T-cell (primary cell): ENCODE measurements at places on chromosomes 1 and 21. TPM values are rescaled to one million over a fixed set of nuclear protein-coding genes. Genes with fewer than 3 reads are reported as not detected.

- no peak for DNase-seq
Measured at GRCh38 chr1:235843461-235843961, 23.2 kb downstream of the LYST start.

DNA sequence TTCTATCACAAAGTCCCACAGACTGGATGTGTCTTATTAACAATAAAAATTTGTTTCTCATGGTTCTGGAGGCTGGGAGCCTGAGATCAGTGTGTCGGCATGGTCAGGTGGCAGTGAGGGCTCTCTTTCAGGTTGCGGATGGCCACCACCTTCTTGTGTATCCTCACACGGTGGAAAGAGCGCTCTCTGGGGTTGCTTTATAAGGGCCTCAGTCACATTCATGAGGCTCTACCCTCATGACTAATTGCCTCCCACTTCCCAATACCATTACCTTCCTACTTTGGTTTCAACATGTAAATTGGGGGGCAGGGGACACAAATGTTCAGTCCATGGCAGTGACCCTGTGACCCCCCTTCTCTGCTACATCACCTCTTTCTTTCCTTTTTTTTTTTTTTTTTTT lies 20.7 kb upstream of the MX1 start:
- no peak for DNase-seq

DNA sequence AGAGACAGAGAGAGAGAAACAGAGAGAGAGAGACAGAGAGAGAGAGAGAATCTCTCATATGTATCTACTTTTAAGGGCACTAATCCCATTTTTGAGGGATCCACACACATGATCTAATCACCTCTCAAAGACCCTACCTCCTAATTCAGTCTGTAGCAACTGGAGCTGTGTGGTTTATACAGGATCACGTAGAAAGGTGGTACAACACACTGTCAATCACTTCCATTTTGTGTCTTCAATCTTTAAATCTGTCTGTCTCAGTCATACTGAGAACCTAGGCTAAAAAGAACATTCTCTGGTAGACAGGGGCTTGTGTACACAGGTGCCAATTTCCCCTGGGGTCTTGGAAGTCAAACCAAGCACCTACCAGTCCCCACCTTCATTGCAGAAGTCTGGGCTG lies 229.9 kb downstream of the TGFB2 start:
- no peak for DNase-seq

- DNase-seq: no peak
Measured at GRCh38 chr1:39842836-39843235, 40.5 kb downstream of the TRIT1 start.

DNA sequence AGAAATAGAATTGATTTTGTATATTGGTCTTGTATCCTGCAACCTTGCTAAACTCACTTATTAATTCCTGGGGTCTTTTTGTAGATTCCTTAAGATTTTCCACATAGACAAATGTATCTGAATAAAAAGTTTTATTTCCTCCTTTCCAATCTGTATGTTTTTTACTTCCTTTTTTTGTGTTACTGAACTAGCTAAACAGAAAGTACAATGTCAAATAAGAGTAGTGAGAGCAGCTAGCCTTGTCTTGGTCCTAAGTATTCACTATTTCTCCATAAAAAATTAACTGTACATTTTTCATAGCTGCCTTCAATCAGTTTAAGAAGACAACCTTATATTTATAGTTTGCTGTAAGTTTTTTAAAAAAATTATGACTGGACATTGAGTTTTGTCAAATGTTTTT lies 74.9 kb downstream of the FASLG start:
- no peak for DNase-seq

- peak; percentile 57 for DNase-seq
Measured at GRCh38 chr1:19468397-19468956, 16.9 kb downstream of the CAPZB start.

GRCh38 chr1:180231506-180231921 lies 1.4 kb downstream of the LHX4 start:
- DNase-seq: no peak

DNA sequence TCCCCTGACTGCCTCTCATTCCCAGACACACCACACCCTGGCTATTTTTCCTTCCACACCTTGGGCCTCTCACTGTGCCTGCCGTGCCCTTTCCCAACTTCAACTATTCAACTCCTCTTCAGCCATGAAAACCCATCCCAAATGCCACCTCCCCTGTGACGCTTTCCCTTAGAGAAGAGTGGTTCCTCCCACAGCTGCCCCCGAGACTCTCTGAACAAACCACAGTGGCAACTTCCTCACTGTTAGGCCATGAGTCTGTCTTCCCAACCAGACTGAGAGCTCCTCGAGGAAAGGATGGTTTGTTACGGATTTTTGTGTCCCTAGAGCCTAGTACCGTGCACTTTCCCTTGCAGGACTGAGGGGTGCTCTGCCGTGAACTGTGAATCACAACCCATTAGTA lies 59.2 kb downstream of the LRRN2 start:
- no peak for DNase-seq

DNA sequence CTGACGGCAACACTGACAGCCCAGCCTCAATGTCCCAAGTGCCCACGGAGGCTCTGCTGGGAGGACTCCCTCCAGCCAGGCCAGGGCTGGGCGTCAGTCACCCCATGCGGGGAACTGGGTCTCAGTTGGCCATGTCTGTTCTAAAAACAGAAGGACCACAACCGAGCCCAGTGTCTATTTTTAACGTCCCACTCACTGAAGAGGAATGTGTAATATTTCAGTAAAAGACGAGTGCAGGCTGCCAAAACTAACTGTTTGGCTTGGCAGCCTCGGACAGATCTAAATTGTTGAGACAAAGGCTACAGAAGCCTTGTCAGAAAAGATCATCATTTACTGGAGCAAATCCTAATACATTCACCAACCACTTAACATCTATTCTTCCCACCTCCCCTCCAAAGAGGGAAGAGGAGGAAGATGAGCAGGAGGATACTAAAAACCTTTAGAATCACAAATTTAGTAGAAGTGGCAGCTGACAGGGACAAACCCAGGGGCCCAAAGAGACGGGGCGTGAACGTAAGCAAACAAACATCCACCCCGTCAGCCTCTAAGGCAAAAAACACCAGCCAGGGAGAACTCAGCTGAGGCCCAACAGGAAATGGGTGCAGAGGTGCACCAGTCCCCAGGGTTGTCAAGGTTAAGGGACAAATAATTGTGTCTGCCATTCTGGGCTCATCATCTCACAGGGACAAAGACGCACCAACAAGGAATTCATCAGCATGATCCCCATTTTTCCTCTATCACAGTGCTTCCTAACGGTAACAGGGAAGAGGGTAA lies 18.7 kb downstream of the C1orf198 start:
- no peak for DNase-seq

The NKAIN1 gene
- total RNA-seq: 0.13 TPM

- DNase-seq: no peak
Measured at GRCh38 chr1:118785246-118785645, 202.9 kb downstream of the TBX15 start.

The TACSTD2 gene
- total RNA-seq: 0.25 TPM

GRCh38 chr1:236870721-236871120 lies 75.6 kb downstream of the MTR start:
- DNase-seq: no peak

- DNase-seq: no peak
Measured at GRCh38 chr1:8201331-8201861, 116.5 kb upstream of the SLC45A1 start.

The KRTAP13-2 gene
- total RNA-seq: not detected

GRCh38 chr21:44614161-44614631 lies 2.3 kb downstream of the KRTAP10-8 start:
- no peak for DNase-seq

DNA sequence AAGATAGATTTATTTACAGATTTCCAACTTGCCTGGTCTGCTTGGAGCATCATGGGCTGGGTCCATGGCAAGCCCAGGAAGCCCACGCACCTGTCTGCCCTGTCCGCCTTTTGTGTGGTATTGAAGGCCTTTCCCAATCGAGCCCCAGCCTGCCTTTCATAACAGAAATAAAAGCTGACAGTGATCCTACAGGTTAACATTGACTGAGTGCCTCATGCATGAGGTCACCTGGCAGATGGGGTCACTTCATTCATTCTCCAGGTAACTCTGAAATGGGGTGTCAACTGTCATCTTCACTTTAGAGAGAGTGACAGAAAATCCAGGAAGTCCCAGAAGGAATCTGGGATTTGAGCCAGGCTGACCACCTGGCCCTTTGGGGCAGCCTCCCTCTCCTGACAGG lies 36.3 kb upstream of the CASZ1 start:
- DNase-seq: no peak

GRCh38 chr1:117967881-117968280 lies 38.3 kb downstream of the WDR3 start:
- DNase-seq: no peak

DNA sequence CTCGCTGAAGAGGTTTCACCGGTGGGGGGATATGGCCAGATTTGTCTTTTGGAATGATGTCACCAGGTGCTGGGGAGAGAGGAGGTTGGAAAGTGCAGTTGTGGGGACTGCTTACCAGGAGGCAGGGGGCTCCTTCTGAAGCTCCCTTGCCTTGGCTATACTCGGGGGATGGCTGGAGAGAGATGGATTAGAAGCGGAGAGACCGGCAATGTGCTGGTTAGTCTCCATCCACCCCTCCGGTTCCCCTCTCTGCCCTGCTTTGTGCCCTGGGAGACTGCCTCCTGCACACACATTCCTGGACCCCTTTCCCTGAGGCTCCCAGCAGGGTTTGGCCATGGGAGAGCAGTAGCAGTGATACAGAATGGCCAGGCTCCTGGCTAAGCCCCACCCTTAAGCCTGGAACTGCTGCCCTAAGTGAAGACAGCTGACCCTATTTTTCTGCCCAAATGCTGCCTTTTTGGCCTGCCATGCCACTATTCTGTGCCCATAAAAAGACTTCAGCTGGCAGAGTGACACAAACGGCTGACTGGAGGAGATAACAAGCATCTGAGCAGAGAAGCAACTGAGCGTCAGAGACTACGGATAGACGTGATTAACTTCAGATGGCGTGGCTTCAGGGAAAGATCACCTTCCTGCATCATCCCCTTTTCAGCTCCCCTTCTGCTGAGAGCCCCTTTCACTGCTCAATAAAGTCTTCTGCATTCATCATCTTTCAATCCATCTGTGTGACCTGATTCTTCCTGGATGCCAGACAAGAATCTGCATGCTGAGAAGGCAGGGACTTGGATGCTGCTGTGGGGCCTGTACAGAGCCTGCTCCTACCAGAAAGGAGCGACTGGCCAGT lies 14.5 kb upstream of the VPS13D start:
- no peak for DNase-seq

- DNase-seq: no peak
Measured at GRCh38 chr21:24881506-24881905, 725.8 kb downstream of the MRPL39 start.

- DNase-seq: no peak
Measured at GRCh38 chr1:107525145-107525544, 384.3 kb downstream of the NTNG1 start.

GRCh38 chr1:201769966-201770365 lies 59.0 kb upstream of the IPO9 start:
- no peak for DNase-seq

- no peak for DNase-seq
Measured at GRCh38 chr1:63255153-63255552, 67.2 kb upstream of the FOXD3 start.

DNA sequence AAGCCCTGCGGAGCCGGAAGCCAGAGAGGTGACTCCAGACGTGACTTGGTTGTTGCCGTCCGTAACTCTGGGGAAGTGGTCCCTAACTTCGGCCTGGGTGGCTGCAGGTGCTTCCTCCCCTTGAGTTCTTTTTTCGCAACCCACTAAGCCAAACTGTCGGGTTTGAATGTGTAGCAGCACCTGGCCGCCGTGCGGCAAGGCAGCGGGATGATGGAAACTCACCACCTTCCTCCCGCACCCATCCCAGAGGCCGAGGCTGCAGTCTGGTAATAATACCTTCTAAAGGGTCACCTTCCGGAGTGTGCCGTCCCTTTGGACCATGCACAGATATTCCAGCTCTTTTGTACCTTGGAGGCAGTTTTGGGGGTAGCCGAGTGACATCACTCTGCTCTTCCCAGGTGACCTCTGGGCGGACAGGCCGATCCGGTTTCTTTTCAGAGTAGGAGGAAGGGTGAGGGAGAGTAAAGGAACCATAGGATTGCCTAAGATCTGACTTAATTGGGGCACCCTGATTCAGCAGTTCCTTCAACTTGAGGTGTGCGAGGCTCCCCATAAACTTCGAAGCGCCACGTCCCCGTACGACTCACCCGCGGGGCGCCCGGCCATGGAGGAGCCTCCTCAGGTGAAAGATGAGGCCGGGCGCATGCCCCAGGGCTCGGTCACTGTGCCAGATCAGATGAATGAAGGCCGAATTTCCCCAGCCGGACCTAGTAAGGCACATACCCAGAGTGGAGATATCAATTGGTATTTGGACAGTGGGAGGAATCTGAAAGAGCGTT lies 1.0 kb downstream of the KCNK1 start:
- no peak for DNase-seq

The ZMYND12 gene
- total RNA-seq: 0.90 TPM

DNA sequence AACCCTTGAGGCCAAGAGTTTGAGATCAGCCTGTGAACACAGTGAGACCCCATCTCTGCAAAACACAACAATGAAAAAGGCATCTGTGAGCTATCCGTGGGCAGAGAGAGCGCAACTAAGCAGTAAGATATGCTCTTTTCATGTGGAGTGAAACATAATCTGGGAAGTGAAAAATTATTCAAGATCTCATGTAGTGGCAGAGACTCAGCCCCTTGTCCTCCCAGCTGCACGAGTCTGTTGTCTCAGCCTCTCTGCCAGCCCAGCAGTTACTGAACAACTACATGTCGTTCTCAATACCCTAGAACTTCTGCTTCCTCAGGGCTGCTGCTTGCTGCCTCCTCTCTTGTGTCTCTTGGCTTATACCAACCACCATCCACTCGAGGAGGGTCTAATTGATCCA lies 61.3 kb upstream of the WDR26 start:
- no peak for DNase-seq

- no peak for DNase-seq
Measured at GRCh38 chr1:21344750-21345443, 54.6 kb upstream of the ECE1 start.

- no peak for DNase-seq
Measured at GRCh38 chr1:13754510-13755103, 54.6 kb downstream of the PRDM2 start.

- no peak for DNase-seq
Measured at GRCh38 chr1:235931171-235931738, 64.5 kb upstream of the LYST start.

The CYP4A11 gene
- 0.22 TPM for total RNA-seq

GRCh38 chr21:45640001-45640887 lies 3.3 kb upstream of the PCBP3 start:
- DNase-seq: no peak

The OR6N1 gene
- not detected for total RNA-seq

The GBP4 gene
- total RNA-seq: 44.2 TPM

The MAGI3 gene
- 8.1 TPM for total RNA-seq

GRCh38 chr1:168360151-168361021 lies 79.7 kb downstream of the TBX19 start:
- no peak for DNase-seq

The KRTAP10-1 gene
- total RNA-seq: not detected

The BRINP2 gene
- not detected for total RNA-seq

The PLA2G2F gene
- total RNA-seq: not detected
